ENCODE measurements at places on chromosomes 3 and 15. TPM values are rescaled to one million over a fixed set of nuclear protein-coding genes. Genes with fewer than 3 reads are reported as not detected.

Gene HACD3
- total RNA-seq: 140 TPM

Gene POPDC2
- total RNA-seq: 0.18 TPM

Gene PAQR5
- 118 TPM for total RNA-seq

Gene VEPH1
- total RNA-seq: 0.27 TPM

Gene PATL2
- 0.28 TPM for total RNA-seq

Gene TBCCD1
- total RNA-seq: 6.9 TPM

Gene OR5K2
- total RNA-seq: not detected

Gene DTX3L
- total RNA-seq: 6.9 TPM

Gene XCR1
- total RNA-seq: not detected

Gene ZNF860
- 0.90 TPM for total RNA-seq

Gene GOLGA8S
- total RNA-seq: 0.12 TPM

Gene GOLGA8G
- not detected for total RNA-seq

Gene PCLAF
- total RNA-seq: 145 TPM

Gene ANKRD63
- 0.67 TPM for total RNA-seq

Gene CDHR4
- total RNA-seq: 0.23 TPM

Gene PLS1
- 12.2 TPM for total RNA-seq

Gene IGSF10
- total RNA-seq: 0.54 TPM

Gene C3orf85
- not detected for total RNA-seq

Gene KIF7
- 5.6 TPM for total RNA-seq

Gene UBE2E2
- total RNA-seq: 35.2 TPM

Gene GOLGA8R
- total RNA-seq: 0.34 TPM

Gene NPAP1
- not detected for total RNA-seq

Data from A549 treated with ZK216348 at 1 μM for 4 hours (cell line).